ENCODE measurements at places on chromosomes 13 and 19. TPM values are rescaled to one million over a fixed set of nuclear protein-coding genes. Genes with fewer than 3 reads are reported as not detected.

The RBM26 gene
- 35.8 TPM for polyA plus RNA-seq

The AP2S1 gene
- polyA plus RNA-seq, result 57.0 TPM

The AP1M1 gene
- 42.6 TPM for polyA plus RNA-seq

The WDR83 gene
- 2.8 TPM for polyA plus RNA-seq

The FGF21 gene
- polyA plus RNA-seq, result not detected

The PLIN4 gene
- 9.6 TPM for polyA plus RNA-seq

The BEST2 gene
- polyA plus RNA-seq, result not detected

The TNNT1 gene
- 1.3 TPM for polyA plus RNA-seq

The ZNF677 gene
- 19.1 TPM for polyA plus RNA-seq

The C19orf73 gene
- not detected for polyA plus RNA-seq

The FXYD3 gene
- polyA plus RNA-seq, result 0.23 TPM

Measured in ovary (tissue), 10 donors.